Muscle of leg (tissue), 16 donors: ENCODE measurements at places on chromosomes 13 and 19. TPM values are rescaled to one million over a fixed set of nuclear protein-coding genes. Genes with fewer than 3 reads are reported as not detected.

DNA sequence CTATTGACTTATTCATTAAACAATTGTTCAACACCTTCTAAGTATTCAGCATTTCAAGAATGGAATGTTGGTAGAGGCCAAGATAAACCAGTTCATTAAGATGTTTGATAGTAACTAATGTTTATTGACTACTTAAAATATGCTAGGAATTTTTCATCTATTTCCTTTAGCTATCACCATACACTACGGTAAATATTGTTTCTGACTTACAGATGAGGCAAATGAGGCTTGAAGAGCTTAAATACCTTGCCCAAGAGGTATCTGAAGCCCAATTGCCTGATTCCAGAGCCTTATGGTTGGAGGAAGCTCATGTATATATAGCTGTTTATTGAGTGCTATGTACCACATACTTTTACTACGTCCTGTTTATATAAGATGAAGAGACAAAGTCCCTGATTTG, 286.2 kb downstream of the NDFIP2 start:
- no peak for DNase-seq

DNA sequence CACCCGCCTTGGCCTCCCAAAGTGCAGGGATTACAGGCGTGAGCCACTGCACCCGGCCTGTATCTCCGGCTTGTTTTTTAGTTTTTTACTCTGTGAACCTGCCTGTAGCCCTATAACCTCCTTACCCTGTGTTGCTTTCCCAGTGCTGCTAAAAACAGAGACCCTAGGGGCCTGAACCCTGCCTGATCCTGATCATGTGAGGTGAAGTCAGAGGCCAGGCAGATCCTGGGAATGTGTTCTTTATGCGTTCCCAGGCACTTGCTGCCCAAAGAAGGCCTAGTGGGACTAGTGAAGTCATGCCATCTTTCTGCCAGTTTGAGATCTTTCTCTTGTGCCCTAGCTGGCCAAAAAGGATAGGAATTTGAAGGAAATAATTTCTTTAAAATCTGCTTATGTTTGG, 4.6 kb downstream of the UBA2 start:
- DNase-seq, result peak; percentile 25

GRCh38 chr13:71137101-71137500, 729.9 kb downstream of the DACH1 start:
- DNase-seq, result no peak

- peak; percentile 19 for DNase-seq
Measured at GRCh38 chr19:15563325-15563794, 51.7 kb upstream of the CYP4F8 start.

DNA sequence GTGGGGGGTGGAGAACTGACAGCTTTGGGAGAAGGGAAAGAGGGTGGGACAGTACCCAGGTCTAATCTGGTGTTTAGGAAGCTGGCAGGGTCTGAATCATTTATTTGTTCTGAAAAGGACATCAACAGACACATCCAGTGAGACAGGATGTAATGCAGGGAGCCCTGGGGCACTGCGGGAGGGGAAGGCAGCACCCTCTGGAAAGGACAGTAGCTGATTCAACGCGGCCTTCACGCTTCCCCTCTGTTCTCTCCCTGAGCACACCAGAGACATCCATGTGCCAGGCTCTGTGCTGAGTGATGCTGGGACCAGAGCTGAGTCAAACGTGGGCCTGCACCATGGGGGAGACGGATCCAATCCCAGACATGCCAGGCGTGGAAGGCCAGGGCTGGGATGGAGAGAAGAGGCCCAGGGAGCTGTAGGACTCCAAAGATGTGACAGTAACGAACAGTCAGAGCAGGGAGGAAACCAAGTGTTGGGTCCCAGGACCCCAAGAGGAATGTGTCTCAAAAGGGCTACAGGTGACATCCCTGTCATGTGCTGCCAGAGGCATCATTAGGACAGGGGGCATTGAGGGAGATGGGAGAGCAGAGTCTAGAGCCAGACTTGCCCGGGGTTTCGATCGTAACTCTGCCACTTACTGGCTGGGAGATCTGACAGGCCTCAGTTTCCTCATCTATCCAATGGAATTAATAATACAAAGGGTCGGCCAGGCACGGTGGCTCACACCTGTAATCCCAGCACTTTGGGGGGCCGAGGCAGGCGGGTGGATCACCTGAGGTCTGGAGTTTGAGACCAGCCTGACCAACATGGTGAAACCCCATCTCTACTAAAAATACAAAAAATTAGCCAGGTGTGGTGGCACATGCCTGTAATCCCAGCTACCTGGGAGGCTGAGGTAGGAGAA, 1.7 kb downstream of the ETFB start:
- DNase-seq, result no peak

DNA sequence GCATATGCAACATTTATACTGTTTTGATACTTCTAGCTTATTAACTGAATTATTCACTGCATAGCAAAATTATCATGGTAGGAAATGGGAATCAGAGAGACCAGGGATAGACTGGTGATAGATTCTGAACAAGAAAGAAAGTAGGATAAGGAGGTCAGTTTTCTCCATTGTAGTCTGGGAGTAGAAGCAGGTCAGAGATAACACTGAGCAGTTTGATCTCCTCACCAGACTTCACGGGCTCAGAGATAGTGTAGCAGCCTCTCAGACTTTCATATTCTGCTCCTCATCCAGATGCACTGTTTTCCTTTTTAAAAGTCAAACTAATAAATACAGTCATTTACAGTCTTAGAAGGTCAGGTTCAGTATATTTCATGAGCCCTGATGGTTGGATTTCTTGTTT, 56.0 kb upstream of the MYO16 start:
- no peak for DNase-seq

- peak; percentile 4 for DNase-seq
Measured at GRCh38 chr13:102089177-102089576, 312.7 kb downstream of the FGF14 start.

DNA sequence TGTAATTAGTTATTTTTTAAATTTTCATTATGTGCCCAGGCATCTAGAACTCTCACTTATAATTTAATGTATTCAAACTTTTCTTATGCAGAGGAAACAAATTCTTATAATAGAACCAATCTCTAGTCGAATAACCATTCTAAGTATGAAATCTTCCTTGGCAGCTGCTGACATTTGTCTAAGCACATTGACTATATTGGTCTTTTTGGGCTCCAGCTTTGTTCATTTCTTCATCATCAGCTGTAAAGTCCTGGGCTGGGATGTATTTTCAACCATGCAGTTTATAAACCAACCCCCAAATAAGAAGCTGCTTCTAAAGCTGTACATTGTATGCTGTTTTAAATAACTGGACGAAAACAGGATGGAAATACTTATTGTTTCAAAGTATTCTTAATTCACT, 2.3 kb upstream of the MICU2 start:
- DNase-seq, result no peak

DNA sequence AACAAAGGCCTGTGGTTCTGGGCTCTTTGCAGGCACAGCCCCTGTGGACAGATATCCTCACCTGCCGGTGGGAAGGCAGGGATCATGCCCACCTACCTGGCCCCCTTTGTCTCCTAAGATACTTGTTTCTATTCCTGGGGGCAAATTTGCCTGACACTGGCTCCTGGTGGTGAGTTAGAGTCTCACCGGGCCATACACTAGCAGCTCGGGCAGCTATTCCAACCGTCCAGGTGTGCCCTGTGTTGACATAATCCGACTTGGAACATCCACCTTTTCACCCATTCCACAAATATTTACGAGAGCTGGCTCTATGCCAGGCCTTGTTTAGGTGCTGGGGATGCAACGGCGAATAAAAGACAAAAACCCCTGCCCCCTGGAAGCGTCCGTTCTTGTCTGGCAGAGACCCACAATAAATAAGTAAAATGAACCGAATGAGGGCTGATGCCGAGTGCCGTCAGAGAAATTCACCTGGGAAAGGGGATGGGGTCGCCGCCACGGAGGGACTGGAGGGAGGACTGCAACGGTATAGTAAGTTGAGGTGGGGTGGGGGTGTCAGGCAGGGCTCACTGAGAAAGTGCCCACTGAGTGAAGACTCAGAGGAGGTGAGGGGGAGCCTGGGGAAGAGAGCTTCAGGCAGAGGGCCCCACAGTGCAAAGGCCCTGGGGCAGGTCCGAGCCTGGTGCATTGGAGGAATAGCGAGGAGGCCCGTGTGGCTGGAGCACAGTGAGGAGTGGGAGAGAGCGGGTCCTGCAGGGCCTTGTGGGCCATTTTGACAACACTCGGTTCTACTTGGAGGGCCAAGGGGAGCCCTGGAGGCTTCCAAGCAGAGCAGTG, 43.2 kb upstream of the RANBP3 start:
- no peak for DNase-seq

GRCh38 chr19:19445911-19446361, 40.5 kb downstream of the GATAD2A start:
- no peak for DNase-seq

GRCh38 chr13:31031482-31031881, 99.0 kb downstream of the TEX26 start:
- DNase-seq, result no peak

DNA sequence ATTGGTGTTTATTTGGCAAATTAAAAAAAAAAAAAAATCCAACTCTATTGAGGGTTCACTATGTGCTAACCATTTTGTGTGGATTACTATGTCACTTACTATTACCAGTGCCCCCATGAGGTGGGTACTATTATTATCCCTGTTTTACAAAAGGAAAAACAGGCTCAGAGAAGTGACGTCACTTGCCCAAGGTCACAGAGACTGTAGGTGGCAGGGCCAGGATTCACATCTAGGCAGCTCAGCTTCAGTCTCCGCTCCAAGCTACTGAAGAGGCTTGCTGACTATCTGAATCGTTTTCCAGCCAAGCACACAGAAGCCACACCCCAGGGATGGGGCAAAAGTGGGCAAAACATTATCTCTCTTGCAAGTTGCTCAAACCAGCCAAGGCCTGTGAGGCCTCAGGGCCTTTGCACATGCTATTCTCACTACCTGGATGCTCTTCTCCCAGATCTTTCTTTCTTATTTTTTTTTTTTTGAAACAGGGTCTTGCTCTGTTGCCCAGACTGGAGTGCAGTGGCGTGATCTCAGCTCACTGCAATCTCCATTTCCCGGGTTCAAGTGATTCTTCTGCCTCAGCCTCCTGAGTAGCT, 4.8 kb upstream of the ANGPTL8 start:
- DNase-seq, result no peak

DNA sequence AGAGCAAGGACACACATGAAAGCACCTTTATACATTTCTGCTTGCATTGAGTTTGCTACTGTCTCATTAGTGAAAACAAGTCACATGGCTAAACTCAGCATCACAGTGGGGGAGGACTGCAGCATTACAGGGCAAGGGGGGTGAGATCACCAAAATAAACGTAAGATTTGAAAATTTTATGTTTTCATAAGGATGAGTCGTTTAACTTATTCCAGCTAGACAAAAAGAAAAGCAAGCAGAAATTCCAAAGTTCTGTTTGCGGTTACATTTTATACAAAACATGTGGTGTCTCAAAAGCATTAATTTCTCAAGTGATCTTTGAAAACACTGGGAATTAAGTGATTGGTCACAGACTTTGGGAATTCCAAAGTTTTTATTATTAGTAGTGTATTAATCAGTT, 261.4 kb upstream of the RXFP2 start:
- no peak for DNase-seq

GRCh38 chr13:28537171-28537570, 42.2 kb upstream of the FLT1 start:
- DNase-seq, result no peak

GRCh38 chr13:94139393-94139995, 340.0 kb downstream of the DCT start:
- no peak for DNase-seq

- no peak for DNase-seq
Measured at GRCh38 chr13:110746438-110746837, 32.9 kb downstream of the ING1 start.

- DNase-seq, result no peak
Measured at GRCh38 chr13:97387890-97388289, 46.1 kb upstream of the RAP2A start.

The KLHL1 gene
- 0.09 TPM for total RNA-seq

The NEK5 gene
- total RNA-seq, result 0.44 TPM

The CD37 gene
- total RNA-seq, result 1.1 TPM

The ZNF274 gene
- total RNA-seq, result 10.0 TPM
